Upper lobe of left lung (tissue), 6 donors: ENCODE measurements at places on chromosomes 7 and 10. TPM values are rescaled to one million over a fixed set of nuclear protein-coding genes. Genes with fewer than 3 reads are reported as not detected.

Gene PPA1
- total RNA-seq, result 46.1 TPM

Gene SNX13
- 17.1 TPM for total RNA-seq

Gene RASSF4
- 194 TPM for total RNA-seq

Gene TFPI2
- 5.3 TPM for total RNA-seq

Gene MAGI2
- 12.7 TPM for total RNA-seq

Gene ZNF746
- total RNA-seq, result 19.4 TPM

Gene DLX5
- not detected for total RNA-seq

GRCh38 chr10:70334526-70335245 is 47.7 kb downstream of the LRRC20 start:
- no peak for DNase-seq
- H3K4me3 ChIP-seq, result no peak overlapping the region
- no peaks in the 10 kb centered on the region for H3K36me3 ChIP-seq
- no peak overlapping the region for H3K27ac ChIP-seq
- peaks cover 21% of the 10 kb centered on the region for H3K4me1 ChIP-seq
- H3K27me3 ChIP-seq, result no peaks in the 10 kb centered on the region

GRCh38 chr10:122575776-122576175 is 15.2 kb downstream of the DMBT1 start:
- no peaks in the 10 kb centered on the region for H3K4me1 ChIP-seq
- DNase-seq, result no peak
- no peak overlapping the region for H3K4me3 ChIP-seq
- no peak overlapping the region for H3K27ac ChIP-seq
- H3K27me3 ChIP-seq, result no peaks in the 10 kb centered on the region

DNA sequence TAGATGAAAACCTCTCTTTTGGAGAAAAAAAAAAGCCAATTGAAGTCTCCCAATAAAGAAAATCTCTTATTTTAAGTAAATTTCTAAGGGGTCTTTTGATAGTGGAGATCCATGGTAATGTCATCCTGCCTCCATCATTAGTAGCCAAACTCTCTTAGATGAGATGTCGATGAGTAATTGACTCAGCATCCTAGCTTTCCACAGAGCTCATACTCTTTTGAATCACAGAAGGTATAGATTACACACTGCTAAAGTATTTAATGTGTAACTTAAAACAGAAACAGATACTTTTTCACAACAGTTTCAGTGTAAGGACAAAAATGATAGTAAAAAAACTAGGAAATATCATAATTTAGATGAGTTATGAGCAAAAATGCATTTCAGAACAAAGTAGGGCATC is 19.4 kb downstream of the MAGI2 start:
- no peaks in the 10 kb centered on the region for H3K4me1 ChIP-seq
- no peaks in the 10 kb centered on the region for H3K36me3 ChIP-seq
- DNase-seq, result no peak
- no peak overlapping the region for H3K4me3 ChIP-seq
- no peaks in the 10 kb centered on the region for H3K27me3 ChIP-seq

DNA sequence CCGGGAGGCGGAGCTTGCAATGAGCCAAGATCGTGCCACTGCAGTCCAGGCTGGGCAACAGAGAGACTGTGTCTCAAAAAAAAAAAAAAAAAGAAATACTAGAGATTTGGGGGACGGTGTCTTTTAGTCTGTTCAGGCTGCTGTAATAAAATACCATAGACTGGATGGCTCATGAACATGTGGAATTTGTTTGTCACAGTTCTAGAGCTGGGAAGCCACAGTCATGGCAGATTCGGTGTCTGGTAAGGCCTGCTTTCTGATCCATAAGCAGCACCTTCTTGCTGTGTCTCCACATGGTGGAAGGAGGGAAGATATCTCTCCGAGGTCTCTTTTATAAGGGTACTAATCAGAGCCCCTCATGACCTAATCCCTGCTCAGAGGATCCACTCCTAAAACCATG is 102.7 kb upstream of the MKLN1 start:
- H3K27me3 ChIP-seq, result no peaks in the 10 kb centered on the region
- H3K4me1 ChIP-seq, result peaks cover 6% of the 10 kb centered on the region
- H3K4me3 ChIP-seq, result no peak overlapping the region
- no peak for DNase-seq
- no peaks in the 10 kb centered on the region for H3K36me3 ChIP-seq

- H3K27me3 ChIP-seq, result no peaks in the 10 kb centered on the region
- H3K27ac ChIP-seq, result no peak overlapping the region
- H3K36me3 ChIP-seq, result no peaks in the 10 kb centered on the region
- H3K4me1 ChIP-seq, result no peaks in the 10 kb centered on the region
- DNase-seq, result no peak
These were observed 185.6 kb downstream of the PAXIP1 start for GRCh38 chr7:154817224-154817896.

GRCh38 chr10:119801176-119801575 is 71.5 kb downstream of the MCMBP start:
- H3K36me3 ChIP-seq, result peaks cover 7% of the 10 kb centered on the region
- DNase-seq, result no peak
- no peak overlapping the region for H3K27ac ChIP-seq
- no peak overlapping the region for H3K4me3 ChIP-seq
- no peaks in the 10 kb centered on the region for H3K27me3 ChIP-seq
- no peaks in the 10 kb centered on the region for H3K4me1 ChIP-seq

GRCh38 chr7:138649506-138649905 is 51.7 kb downstream of the SVOPL start:
- H3K4me1 ChIP-seq, result no peaks in the 10 kb centered on the region
- H3K36me3 ChIP-seq, result no peaks in the 10 kb centered on the region
- no peaks in the 10 kb centered on the region for H3K27me3 ChIP-seq
- no peak for DNase-seq

- no peak overlapping the region for H3K4me3 ChIP-seq
- DNase-seq, result no peak
- no peaks in the 10 kb centered on the region for H3K27me3 ChIP-seq
- H3K36me3 ChIP-seq, result no peaks in the 10 kb centered on the region
- H3K27ac ChIP-seq, result no peak overlapping the region
- no peaks in the 10 kb centered on the region for H3K4me1 ChIP-seq
These were observed 3.0 kb upstream of the MGAM start for GRCh38 chr7:141992688-141993087.

- H3K27me3 ChIP-seq, result no peaks in the 10 kb centered on the region
- H3K4me1 ChIP-seq, result no peaks in the 10 kb centered on the region
- H3K4me3 ChIP-seq, result no peak overlapping the region
- H3K27ac ChIP-seq, result no peak overlapping the region
- H3K36me3 ChIP-seq, result no peaks in the 10 kb centered on the region
These were observed 96.5 kb upstream of the MACROH2A2 start for GRCh38 chr10:69955897-69956740.

DNA sequence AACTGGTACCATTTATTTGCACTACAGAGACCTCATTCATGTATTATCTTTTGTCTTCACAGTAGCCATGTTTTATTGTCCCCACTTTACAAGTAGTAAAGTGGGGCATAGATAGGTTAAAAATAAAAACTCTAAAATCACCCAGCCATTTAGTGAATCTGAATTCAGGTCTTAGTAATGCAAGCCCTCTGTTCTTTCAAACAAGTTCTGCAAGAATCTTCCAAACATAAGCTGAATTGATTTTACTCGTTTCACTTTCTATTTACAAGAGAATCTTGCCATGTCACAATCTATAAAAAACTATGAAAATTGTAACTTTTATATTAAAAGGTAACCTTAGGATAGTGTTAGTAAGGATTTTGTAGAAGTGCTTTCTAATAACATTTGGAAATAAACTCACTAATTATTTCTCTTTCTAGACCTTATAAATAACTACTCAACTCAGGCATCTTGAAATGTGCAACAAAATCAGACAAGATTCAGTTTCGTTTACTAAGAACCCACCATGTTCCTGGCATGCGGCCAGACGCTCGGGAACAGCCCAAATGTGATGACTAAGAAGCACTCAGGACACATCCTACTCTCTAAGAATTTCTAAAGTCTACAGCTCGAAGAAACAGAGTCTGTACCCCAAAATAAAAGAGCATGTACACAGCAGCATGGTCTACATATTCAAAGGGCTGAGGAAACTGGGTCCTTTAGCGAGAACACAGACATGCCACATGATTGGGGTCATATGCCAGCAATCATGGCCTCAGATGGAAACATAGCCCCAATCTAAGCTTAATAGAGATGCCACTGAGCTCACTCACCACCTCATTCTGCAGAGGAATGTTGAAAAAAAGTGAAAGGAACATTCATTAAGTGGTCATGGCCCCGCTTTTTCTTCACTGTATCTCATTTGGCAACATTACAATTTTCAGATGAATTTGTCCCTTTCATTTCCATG is 167.6 kb downstream of the AMPH start:
- no peaks in the 10 kb centered on the region for H3K27me3 ChIP-seq
- DNase-seq, result no peak
- H3K36me3 ChIP-seq, result no peaks in the 10 kb centered on the region
- H3K27ac ChIP-seq, result no peak overlapping the region
- H3K4me3 ChIP-seq, result no peak overlapping the region

- H3K36me3 ChIP-seq, result no peaks in the 10 kb centered on the region
- H3K27ac ChIP-seq, result no peak overlapping the region
- H3K4me1 ChIP-seq, result no peaks in the 10 kb centered on the region
- no peak for DNase-seq
- H3K4me3 ChIP-seq, result no peak overlapping the region
These were observed 111.6 kb downstream of the MAGI2 start for GRCh38 chr7:79341902-79342301.
